ENCODE measurements at places on chromosomes 5 and 9.

DNA sequence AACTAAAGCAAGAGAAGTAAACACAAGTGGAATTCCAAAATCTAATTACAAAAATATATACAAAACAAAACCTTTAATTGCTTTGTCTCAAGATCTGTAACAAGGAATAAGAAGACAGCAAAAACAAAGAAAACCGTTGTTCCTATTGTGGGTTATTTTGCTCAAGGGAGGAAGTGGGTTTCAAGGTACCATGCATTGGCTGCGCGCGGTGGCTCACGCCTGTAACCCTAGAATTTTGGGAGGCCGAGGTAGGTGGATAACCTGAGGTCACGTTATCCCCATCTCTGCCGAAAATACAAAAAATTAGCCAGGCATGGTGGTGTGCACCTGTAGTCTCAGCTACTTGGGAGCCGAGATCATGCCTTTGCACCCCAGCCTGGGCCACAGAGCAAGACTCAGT is 12.1 kb upstream of the IQGAP2 start:
- no peak for DNase-seq

GRCh38 chr9:111412280-111412679 is 71.9 kb downstream of the ECPAS start:
- DNase-seq: no peak

- DNase-seq: no peak
These were observed 52.8 kb downstream of the ROR2 start for GRCh38 chr9:91897201-91897600.

GRCh38 chr5:2703041-2703440 is 48.4 kb downstream of the IRX2 start:
- DNase-seq: no peak

- no peak for DNase-seq
These were observed 177.2 kb downstream of the TMEM232 start for GRCh38 chr5:110549301-110549700.

- DNase-seq: no peak
These were observed 35.0 kb upstream of the ARAP3 start for GRCh38 chr5:141717043-141717442.

DNA sequence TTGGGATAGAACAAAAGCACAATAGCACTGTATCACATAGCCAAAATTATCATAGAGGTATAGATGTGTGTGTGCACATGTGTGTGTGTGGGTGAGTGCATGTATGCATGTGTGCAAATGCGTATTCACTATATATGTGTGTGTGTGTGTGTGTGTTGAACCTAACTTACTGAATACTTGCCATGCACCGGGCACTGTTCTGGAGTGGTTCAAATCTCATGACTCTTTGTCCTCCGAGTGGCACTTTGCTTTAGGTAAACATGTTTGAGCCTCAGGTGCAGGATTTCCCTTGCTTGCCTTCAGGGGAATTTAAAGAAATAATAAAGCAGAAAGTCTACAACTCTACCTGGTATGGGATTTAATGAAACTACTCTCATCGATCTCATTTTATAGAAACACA is 183.5 kb upstream of the GDNF start:
- no peak for DNase-seq

DNA sequence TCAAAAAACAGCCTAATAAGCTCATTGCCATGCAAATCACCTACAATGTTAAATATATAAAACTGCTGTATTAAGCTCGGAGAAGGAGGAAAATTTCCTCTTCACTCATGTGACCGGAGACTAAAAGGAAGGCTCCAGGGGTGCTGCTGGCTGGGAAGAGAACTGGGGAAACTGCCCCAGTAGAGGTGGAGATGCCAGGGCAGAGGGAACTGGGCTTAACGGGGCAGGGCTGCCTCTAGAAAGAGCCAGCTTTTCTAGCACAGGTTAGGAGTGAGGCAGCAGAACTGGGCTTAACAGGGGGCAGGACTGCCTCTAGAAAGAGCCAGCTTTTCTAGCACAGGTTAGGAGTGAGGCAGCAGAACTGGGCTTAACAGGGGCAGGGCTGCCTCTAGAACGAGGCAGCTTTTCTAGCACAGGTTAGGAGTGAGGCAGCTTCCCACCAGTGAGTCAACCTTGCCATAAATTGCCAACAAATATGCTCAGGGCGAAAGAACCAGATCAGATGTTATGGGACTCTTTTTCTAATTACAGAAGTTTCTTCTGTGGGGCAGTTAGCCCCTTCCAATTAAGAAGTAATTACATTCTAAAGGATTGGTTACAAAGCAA is 115.3 kb downstream of the FANCC start:
- no peak for DNase-seq

DNA sequence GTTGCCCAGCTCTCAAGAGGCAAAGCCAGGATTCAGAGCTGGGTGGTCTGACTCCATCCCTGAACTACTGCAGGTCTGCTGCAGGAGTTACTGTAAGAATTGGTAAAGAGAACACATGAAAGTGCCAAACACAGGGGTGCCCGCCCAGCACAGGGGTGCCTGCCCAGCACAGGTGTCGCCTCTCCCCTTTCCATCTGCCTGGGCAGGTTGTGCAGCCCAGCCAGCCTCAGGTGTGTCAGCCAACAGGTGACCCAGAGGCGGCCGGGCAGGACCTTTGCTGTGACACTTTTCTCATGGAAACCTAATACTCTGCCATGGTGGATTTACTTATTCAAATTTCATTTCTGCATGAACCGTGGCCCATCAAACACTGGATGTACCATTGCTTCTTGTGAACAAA is 289.7 kb upstream of the IRX4 start:
- no peak for DNase-seq

GRCh38 chr5:133460172-133460758 is 152.1 kb downstream of the FSTL4 start:
- DNase-seq: no peak

DNA sequence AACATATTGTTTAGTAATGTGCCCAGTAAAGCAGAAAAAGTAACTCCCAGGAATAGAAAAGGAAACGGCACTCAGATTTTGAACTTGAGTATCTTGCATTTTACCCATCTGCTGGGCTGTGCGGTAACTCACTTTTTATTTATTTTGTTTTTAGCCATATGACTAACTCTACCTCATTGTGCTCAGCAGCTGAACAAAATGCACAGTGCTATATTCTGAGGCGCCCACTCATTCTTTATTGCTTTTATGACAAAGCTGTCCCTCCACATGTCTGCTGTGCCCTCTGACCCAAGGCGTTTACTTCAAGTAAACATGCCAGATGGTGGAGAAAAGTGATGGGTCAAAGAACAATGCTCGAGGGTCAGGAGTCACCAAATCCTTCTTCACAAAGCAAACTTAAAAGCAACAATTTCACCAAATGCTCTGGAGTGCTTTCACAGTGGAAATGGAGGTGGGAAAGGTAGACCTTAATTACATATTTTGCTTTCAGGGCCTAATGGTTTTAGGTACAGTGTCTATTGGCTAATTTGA is 215.2 kb upstream of the ELAVL2 start:
- no peak for DNase-seq

DNA sequence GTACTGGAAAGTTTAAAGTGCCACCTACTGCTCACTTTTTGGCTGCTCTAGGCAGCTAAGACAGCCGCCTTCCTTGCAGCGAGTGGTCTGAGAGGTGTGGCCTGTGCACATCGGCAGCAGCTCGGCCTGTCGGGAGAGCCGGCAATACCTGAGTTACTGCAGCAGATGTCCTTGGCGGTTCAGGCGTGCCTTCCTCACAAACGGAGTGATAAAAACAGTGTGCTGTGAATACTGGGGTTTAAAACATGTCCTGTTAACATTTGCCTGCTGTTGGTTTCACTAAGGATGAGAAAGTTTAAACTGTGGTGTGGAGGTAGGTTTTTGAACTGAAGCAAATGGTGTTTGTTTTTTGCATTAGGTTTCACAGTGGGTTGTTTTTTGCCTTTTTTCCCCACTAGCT is 12.9 kb downstream of the TRAF2 start:
- no peak for DNase-seq

DNA sequence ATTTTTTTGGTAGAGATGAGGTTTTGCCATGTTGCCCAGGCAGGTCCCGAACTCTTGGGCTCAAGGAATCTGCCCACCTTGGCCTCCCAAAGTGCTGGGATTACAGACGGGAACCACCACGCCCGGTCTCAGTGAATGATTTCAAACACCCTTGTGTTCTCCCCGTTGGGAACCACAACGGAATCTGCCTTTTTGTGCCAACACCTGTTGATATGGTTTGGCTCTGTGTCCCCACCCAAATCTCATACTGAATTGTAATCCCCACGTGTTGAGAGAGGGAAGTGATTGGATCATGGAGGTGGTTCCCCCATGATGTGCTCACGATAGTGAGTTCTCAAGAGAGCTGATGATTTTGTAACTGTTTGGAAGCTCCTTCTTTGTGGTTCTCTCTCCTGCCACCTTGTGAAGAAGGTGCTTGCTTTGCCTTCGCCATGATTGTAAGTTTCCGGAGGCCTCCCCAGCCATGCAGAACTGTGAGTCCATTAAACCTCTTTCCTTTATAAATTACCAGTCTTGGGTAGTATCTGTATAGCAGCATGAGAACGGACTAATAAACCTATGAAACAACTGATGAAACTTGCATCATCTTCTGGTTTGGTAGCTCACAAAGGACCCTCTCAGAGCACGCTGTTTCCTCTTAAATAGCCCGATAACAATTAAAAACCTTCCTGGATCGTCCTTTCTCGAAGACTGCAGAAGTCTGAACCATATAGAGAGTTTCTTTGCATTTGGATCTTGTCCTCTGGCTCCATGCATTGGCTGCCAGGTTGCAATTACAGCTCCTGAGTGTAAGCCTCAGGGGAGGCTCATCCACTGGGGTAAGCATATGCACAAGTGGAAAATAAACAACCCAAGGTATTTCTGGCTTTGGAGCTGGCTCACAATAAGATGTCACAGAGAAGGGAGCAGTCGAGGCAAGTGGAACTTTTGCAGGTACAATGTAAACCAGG is 91.5 kb downstream of the SPRY4 start:
- no peak for DNase-seq

GRCh38 chr5:168701641-168702040 is 122.5 kb upstream of the PANK3 start:
- no peak for DNase-seq

GRCh38 chr9:14300040-14300439 is 13.9 kb downstream of the NFIB start:
- DNase-seq: no peak

- no peak for DNase-seq
These were observed 34.5 kb upstream of the GLIS3 start for GRCh38 chr9:4334410-4334813.

DNA sequence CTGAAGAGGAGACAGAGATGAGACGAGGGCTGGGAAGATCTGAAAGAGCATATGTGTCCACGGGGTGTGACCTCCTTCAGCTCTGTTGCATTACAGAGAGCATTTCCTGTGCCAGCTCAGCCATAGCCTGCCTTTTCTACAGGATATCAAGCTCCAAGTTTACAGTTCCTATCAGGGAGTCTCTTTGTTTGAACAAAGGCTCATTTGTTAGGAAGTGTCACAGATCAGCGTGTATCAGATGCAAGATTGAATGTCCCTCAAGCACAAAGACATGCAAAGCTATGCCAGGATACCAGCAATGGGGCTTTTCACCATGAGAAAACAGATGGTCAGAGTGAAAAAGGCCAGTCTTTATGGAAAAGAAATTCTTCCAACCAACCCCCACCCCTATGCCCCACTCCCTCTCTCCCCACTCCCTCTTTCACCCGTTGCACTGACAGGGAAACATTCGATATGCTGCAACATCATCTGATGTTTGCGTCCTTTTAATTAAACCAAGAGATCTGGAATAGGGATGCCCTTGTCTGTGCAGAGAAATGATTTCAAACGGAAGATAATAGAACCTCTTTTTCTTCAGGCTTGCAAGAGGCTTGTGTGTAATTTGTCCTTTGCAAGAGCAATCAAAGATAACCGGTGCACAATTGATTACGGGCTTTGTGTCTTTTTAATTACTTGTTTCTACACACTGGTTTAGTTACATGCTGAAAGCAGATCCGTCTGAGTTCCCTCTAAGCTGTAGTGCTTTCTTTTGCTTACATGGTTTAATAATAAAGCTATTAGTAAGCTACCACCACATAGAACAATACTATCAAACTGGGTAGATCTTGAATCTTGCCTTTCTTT is 263.1 kb upstream of the RGMB start:
- no peak for DNase-seq

GRCh38 chr9:93830012-93830596 is 125.1 kb downstream of the BARX1 start:
- DNase-seq: no peak

DNA sequence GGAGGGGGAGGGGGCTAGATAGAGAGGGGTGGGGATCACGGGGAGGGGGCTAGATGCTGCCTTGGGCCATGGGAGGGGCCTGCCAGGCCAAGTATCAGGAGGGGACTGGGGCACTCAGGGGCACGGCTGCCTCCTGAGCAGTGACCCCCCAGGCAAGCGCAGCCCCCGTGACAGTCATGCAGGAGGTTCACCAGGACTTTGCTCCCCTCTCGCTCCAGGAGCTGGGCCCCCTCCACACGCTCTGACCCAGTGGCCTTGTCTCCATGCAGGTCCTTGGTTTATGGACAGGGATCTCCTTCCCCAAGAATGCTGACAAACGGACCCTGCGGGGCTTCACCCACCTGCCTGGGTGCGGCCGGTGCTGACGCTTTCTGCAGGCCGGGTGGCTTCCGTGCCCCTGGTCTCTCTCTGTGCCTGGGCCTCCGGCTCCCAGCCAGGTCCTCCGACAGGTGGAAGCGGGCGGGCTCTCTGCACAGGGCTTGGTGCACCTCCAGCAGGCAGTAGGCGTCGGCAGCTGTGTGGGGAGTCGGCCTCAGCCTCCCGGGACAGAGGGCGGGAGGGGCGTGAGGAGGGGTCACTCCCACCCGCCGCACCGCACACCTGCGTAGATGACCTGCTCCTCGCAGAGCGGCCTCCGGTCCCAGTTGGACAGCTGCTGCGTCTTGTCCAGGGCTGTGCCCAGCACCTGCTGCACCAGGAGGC is 46.8 kb upstream of the NRARP start:
- no peak for DNase-seq

DNA sequence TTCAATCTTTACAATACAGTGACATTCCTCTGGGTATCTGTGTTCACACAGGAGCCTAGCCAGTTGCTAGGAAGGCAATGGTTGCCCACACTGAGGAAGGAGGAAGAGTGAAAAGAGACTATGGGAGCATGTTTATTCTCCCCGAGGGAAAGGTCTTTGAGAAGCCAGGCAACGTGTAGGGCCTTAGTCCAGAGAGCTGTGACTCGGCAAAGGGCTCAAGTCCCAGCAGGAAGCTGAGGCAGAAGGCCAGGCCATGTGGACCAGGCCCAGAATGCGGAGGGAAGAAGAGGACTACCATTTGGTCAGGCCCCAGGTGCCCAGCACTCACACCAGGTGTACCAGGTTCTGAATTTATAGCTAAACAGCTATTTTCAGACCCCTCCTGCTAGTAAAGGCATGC is 136.6 kb upstream of the DMAC1 start:
- DNase-seq: no peak

GRCh38 chr5:37501152-37501551 is 122.0 kb downstream of the WDR70 start:
- DNase-seq: no peak

DNA sequence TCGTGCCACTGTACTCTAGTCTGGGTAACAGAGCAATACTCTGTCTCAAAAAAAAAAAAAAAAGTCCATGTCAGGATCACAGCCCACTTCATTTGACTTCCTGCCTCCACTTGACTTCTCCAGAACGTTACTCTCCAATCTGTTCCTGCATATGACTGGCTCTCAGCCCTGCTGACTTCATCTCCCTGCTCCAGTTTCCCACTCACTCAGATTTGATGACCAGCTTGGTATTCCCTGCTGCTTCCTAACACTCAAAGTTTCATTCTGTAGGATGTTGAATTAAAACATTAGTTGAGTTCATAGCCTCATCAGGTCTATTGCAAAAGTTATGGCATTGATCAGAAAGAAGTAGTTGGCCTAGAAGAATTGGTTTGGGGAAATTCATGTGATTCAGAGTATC is 52.3 kb downstream of the UGCG start:
- no peak for DNase-seq

All from activated naive CD4-positive, alpha-beta T cell (primary cell).